Stimulated activated memory B cell treated with anti-CD40 and anti-IgM and Interleukin-4, amounts not matched to agents 10 μg/mL and 1 μg/mL and 100 μg/mL, for 72 hours (primary cell): ENCODE measurements at places on chromosomes 7 and 10.

DNA sequence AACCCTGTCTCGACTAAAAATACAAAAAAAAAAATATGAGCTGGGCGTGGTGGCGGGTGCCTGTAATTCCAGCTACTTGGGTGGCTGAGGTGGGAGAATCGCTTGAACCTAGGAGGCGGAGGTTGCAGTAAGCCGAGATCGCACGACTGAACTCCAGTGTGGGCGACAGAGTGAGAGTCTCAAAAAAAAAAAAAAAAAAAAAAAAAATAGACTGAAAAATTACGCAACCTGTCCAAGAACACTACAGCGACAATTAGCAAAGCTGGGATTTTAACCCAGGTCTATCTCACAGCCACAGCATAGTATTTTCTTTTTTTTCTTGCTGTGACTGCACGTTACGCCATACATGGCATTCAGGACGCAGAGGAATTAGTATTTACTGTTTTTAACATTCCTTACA, 1.1 kb upstream of the RABGEF1 start:
- ATAC-seq = no peak

- no peak for ATAC-seq
These were observed 7.8 kb upstream of the ZNF33B start for GRCh38 chr10:42646214-42646613.

- ATAC-seq = no peak
These were observed 36.3 kb upstream of the TCF7L2 start for GRCh38 chr10:112913661-112914287.

DNA sequence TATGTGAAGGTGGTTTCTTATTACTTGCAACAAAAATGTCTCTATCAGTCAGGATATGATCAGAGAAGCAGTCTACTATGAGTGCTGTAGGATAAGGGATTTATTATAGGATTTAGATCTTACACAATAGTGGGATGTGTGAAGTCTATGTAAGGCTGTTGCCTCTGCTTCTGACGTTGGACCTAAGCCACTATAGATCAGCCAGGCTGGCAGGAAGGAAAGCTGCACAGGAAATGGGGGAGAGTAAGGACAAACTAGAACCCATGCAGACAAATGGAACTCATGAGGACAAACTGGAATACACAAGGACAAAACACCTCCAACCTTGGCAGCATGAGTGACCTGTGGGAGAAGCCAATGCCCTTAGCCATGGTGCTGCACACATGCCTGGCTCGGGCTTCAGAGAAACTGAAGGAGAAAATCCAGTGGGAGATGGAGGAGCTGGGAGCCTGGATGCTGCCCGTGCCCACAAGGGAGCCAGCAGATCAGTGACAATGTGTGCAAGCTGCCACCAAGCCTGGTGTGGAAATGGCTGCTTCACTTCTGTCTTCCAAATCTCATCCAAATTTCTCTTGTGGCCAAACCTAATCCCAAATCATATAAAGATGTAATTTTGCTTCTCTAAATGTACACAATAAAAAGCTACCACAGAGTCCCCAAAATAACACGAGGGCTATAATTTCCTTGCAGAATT, 147.0 kb upstream of the PCGF5 start:
- no peak for ATAC-seq

GRCh38 chr10:26031300-26031699, 97.3 kb downstream of the MYO3A start:
- ATAC-seq = no peak

DNA sequence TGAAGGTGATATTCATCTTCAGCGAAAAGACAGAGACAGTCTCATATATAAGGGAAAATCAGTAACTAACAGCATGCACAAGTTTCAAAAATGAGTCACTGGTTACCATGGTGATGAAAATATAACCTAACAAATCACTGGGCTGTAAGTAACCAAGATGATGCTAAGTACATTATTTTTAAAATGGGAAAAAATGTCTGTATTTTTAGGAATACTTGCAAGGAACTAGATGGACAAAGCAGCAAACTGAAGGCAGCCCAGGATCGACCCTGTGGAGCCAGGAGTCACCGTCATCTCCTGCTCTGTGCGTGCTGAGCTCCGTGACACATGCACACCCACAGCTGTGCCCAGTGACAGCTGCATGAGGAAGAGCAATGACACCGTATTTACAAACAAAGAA, 137.3 kb downstream of the ELMO1 start:
- peak; percentile 83 for ATAC-seq

DNA sequence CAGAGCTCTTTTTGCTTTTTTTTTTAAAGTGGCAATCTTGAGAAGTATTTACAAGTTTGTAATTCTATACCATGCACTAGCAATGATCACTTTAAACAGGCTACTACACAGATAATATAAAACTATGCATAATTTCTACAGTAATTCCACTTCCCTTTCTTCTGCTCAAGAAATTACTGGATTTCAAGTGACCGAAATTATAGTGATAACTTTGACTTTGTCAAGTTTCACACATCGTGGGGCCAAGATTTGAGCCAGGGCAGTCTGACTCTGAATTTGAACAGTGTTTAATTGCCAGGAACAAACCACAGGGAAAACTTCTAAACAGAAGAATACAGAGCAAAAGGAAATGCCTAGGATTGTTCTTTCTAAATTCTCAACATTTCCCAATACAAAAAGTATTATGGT, 288.3 kb upstream of the MKLN1 start:
- ATAC-seq = no peak

- ATAC-seq = no peak
These were observed 225.3 kb upstream of the PRSS1 start for GRCh38 chr7:142523821-142524460.

GRCh38 chr10:11446864-11447263, 164.6 kb downstream of the USP6NL start:
- no peak for ATAC-seq

DNA sequence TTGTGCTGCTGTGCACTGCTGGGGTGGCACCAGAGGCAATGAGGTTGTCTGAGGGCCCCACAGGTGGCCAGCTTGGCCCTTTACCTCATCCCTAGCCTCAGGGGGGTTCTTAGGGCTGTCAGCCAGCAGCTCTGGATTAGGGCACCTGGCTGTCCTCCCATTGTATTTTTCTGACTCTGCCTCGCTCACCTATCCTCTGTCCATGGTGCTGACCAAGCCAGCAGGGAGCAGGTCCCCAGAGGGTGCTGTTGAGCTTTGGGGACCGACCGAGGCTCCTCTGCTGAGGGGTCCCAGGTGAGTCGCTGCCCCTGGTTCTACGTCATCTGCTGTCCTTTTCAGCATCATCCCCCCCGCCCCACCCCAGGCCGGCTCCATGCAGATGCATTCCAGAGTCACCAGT, 32.1 kb upstream of the ZNF735 start:
- ATAC-seq = no peak

GRCh38 chr7:18087026-18087686, 59.5 kb upstream of the PRPS1L1 start:
- ATAC-seq = no peak

GRCh38 chr7:143345428-143345900, 17.0 kb downstream of the FAM131B start:
- ATAC-seq = peak; percentile 82

GRCh38 chr7:129780257-129780973, 168.9 kb downstream of the NRF1 start:
- ATAC-seq = peak; percentile 73

GRCh38 chr7:40810274-40810673, 675.5 kb downstream of the SUGCT start:
- ATAC-seq = no peak

- ATAC-seq = no peak
These were observed 128.0 kb downstream of the GLI3 start for GRCh38 chr7:42108803-42109528.

DNA sequence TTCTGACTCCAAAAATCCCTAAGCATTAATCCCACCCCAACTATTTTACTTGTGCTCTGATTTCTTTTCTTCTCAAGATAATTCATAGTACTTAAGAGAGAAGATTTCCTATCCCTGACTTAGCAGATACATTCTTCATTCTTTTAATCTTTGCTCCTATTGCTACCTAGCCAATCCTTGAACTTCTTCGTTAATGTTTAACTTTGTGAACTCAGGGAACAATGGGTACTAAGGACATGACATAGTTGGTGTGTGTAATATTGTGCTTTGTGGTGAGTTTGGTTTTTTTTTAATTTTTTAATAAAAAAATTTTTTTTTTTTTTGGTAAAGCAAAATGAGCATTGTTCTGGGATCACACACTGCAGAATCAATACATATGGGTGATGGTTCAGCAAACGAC, 166.2 kb downstream of the CHCHD3 start:
- ATAC-seq = no peak

DNA sequence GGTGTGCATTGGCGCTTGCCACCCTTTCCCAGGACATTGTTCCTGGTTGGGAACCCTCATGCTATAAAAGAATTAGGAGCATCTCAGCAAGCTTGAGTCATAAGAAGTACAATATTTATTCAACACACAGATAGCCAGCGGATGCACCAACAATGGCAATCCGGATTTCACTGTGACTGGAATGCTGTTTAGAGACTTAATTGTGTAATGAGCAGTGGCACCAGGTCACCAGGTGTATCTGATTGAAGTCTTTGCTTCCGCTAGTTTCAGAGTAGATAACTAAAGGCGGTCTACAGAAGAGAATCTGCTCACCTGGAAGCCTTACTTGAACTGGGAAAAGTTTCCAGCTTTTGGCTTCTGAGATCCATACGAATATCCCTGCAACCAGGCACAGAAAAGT, 772.3 kb upstream of the GHITM start:
- no peak for ATAC-seq

- ATAC-seq = no peak
These were observed 87.4 kb downstream of the CHN2 start for GRCh38 chr7:29281782-29282541.

- no peak for ATAC-seq
These were observed 326.9 kb downstream of the PLXNA4 start for GRCh38 chr7:132249256-132249971.

DNA sequence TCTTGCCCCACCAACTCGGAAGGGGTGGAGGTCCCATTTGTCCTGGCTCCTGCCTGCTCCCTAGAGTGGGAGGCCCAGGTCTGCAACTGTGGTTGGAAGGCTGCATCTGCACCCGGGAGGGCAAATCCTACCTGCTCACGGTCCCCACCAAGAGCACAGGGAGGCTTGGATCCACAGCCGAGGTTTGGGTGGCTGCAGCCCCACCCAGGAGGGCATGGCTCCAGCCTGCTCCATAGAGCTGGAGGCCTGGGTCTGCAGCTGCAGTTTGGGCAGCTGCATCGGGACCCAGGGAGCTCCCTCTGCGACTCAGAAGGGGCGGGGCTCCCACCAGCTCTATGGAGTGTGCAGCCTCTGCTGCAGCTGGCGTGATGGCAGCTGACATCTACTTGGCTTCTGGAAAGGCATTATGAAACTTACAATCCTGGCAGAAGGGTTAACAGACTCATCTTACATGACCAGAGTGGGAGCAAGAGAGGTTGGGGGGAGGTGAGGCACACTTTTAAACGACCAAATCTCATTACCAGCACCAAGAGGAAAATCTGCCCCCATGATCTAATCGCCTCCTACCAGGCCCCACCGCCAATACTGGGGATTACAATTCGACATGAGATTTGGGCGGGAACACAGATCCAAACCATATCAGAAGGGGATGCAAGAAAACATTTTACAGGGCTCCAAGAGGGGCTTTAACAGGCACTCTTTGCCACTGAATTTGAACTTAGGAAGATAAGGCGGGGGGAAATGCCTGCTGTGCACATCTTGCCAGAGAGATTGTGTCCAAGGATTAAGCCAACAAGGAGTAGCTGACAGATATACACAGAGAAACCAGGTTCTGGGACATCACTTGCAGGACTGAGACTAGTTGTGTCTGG, 8.2 kb upstream of the BLVRA start:
- no peak for ATAC-seq

- no peak for ATAC-seq
These were observed 207.7 kb upstream of the AHR start for GRCh38 chr7:17090751-17091150.

DNA sequence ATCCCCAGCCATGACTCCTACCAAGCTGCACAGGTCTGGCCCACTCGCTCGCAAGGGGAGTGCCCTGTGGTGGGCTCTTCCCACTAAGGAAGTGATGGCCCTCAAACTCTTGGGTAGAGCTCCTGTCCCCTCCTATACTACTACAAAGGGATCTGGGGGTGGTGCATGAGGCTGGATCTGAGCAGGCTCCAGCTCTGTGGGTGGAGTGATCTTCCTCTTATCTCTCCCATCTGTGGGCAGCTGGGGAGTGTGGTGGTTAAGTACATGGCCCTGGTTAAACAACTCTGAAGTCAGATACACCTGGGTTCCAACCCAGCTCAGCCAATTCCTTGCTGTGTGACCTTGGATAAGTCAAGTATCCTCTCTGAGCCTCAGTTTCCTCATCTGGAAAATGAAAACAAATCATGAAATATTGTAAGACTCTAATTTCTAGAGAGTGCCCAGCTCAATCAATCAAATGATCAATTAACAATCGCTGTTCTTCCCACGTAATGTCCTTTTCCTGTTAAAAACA, 17.4 kb downstream of the DDIT4 start:
- ATAC-seq = no peak

DNA sequence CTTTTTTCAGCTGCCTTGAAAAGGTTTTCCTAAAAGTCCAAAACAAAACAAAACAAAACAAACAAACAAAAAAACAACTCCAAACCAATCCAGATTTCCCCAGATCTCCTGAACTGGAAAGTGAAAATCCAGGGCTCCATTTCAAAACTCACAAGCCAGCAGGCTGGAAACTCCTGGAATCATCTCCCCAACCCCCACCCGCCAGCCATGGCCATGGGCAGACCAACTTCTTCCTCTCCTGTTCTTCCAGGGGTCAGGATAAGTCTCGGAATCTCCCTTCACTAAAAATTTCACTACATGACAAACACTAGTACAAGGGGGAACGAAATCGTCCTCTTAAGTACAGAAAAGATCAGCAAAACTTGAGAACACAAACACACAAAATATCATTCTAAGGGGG, 40.4 kb downstream of the GNA12 start:
- ATAC-seq = no peak

DNA sequence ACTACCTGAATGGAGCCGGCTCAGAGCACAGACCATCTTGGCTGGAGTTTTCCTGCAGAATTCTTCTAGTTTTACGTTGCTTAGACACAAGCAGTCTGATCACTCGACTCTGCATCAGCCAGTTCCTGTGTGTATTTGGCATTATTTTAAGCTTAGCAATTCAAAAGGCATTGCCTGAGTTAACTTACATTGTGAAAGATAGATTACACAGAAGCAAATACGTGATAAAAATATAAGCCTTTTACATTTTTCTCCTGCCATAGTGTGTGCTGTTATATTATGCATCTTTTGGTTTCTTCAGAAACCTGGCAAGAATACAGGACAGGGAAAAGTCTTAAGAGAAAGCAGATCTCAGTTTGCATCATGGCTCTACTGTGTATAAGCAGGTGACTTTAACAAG, 98.1 kb downstream of the LRRC4 start:
- no peak for ATAC-seq

DNA sequence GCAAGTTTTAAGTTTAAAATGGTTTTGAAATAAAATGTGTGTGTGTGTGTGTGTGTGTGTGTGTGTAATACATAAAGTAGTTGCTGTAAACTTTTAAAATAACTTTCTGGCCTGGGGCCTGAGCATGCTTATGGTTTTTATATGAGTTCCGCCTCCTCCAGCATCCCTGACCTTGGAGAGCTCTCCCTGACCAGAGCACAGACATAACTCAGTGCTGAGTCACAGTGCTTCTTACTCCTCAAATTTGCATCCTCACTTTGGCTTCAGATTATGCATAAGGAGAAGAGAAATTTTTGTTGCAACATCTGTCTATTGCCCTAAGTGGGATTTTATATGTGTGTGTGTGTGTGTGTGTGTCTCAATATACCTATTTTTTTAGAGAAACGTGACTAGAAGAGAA, 200.8 kb downstream of the ELMO1 start:
- no peak for ATAC-seq
